ENCODE measurements at places on chromosomes 4 and X.

GRCh38 chr4:17639136-17639535 is 24.7 kb downstream of the MED28 start:
- DNase-seq, result no peak

GRCh38 chr4:5782829-5783476 is 72.0 kb downstream of the EVC start:
- no peak for DNase-seq

- no peak for DNase-seq
Measured at GRCh38 chrX:53438832-53439230, 4.7 kb upstream of the HSD17B10 start.

GRCh38 chrX:40054793-40055192 is 43.0 kb downstream of the BCOR start:
- DNase-seq, result no peak

GRCh38 chr4:85637778-85638177 is 162.8 kb downstream of the ARHGAP24 start:
- no peak for DNase-seq

DNA sequence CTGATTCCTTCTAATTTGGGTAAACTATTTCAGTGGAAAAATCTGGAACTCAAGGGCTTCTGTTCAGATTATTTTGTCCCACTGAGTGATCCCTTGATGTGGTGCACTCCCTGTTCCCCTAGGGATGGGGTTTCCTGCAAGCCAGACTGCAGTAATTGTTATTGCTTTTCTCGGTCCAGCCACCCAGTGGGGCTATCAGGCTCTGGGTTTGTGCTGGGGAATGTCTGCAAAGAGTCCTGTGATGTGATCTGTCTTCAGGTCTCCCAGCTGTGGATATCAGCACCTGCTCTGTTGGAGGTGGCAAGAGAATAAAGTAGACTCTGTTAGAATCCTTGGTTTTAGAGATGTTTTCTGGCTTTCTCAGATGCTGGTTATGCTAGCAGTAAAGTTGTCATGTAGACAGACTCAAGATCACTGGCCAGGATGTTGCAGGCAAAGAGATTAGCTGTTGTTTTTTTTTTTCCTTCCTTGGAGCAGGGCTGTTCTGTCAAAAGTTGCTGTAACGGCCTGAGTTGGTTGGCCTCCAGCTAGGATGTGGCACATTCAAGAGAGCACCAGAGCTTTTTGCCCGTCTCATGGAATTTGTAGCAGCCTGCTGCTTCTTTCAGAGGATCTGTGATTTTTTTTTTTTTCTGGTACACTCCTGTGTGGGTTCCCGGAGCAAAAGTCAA is 1314.0 kb downstream of the PCDH19 start:
- no peak for DNase-seq

DNA sequence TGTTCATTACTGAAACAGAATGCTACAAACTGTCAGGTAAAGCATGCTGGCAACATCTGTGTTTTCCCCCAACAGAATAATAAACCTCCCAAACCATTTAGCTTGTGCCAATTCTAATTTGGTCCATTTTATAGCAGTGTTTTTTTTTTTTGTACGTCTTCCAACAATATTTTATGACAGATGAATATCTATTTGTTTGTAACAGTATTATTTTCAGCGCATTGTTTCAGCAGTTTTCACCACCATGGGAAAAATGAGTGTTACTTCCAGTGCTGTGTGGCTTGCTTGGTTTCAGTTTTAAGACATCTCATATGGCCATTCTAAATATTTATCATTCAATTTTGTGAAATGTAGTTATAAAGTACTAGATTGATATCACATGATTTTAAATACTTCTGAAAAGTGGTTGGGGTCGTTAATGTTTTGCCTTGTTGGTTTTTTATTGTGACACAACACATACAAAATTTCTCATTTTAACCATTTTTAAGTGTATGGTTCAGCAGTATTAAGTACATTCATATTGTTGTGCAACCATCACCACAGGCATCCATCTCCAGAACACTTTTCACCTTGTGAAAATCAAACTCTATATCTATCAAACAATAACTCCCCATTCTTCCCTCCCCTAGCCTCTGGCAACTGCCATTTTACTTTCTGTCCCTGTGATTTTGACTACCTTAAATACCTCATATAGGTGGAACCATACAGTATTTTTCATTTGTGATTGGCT is 25.6 kb upstream of the TBC1D19 start:
- DNase-seq, result no peak

- DNase-seq, result no peak
Measured at GRCh38 chr4:76523593-76523992, 88.6 kb downstream of the SHROOM3 start.

- no peak for DNase-seq
Measured at GRCh38 chr4:158102904-158103303, 69.9 kb downstream of the GASK1B start.

DNA sequence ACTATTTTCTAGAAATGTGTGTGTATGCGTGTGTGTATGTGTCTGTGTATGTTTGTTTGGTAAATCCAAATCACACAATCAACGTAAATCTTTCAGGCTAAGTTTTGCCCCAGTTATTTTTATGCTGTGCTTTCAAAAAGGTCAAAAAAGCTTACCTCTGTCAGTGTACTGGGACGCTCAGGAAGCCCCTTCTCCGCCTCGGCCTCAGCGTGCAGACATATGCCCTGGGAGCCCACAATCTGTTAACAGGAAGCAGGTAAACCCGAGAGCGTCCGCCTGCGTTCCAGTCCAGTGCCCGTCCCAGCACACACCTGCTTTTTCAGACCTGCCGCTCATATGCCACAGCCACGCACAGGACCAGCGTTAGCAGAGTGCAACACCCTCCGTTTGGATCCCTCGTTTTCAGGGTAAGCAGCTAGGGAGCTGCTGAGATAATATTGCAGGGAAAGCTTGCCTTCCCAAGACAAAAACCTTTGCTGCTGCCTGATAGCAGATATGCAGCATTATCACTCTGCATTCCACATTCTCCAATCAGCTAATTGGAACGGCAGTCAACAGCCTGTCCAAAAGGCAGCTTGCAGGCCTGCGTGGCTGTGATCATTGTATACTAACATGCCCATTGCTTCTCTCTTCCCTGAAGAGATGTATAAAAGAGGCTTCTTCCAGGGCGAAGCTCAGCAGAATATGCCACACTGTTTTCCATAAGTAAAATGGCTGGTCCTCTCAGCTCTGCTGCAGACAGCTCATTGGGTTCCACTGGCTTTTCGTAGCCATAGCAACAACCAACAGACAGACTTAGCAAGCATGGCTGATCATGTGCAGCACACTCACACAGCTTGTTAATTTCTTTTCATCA is at the start of gene SORBS2:
SORBS2 (minus strand) TSS at position 686 of the 856 bp plus-strand sequence. CDS start 121,623 bp downstream, outside the sequence.
- DNase-seq, result no peak

DNA sequence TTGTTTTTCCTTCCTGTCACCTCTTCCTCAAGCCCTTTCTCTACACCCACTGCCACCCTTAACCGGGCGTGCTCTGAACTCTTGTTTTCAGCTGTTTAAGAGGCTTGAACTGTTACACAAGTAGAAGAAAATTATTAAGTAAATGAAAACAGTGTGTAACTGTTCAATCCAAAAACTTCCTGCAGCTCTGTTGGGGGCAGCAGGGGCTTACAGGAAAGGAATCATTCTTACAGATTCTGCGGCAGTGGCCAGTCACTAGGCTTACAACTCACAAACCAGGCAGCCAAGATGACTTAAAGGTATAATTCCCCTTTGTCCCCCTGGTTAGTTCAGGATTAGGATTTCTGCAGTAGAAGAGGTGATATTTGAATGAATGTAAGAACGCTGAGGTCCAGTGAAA is 70.2 kb upstream of the ETNPPL start:
- no peak for DNase-seq

DNA sequence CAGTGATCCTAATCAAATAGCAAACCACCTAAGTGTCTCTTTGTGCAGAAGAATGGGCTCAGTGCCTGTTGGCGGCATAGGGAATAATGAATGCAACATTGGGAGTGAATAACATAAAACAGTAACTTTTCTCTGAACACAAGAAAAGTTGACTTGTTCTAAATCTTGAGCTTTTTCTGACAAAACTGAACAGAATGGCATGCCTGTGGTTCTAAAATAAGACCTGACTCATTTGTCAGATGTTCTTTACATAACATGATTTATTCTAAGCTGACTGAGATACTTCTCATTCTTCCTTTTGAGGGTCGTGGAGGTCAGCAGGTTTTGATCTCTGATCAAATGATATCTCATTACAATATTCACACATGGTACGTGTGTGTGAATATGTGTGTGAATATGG is 165.4 kb upstream of the WDR1 start:
- no peak for DNase-seq

DNA sequence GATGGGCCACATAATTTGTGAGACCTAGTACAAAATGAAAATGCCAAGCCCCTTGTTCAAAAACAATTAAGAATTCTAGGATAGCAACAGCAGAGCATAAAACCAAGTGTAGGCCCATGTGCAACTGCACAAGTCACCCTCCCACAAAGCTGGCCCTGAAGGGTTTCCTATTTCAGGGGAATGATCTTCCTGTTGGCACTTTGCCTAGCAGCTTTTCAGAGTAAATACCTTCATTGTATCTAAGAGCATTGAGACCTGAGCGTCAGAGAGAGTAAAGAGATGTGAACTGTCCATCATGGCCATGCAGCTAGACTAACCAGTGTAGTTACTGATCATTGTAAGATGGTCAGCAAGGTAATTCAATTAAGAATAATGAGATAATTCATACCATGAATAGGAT is 113.6 kb downstream of the CNKSR2 start:
- DNase-seq, result no peak

DNA sequence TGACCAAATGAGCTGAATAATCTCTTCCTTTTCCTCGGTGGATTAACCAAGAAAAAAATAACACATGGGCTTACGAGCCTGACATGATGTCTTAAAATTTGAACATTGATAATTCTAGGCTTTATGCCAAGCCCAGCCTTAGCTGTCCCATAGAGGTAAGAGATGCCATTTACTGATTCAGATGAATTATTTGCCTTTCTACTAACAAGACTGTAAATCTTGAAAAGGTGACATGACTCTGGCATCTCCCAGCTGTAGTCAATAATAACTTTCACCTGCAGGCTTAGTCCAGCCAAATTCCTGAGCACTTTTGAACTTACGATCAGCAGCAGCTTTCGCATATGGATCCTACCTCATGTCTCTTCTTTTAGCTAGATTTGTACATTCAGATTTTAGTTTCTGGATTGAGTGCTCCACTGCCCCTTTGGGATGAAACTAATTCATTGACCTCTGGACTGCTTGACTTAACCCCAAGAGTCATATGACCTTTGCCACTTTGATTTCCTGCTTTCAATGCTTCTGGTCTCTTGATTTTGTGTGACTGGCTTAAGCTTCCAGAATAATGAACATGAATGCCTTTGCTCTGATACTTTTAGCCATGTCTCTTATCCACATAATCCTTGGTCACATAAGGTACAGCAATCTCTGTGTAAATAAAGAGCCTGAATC is 876.4 kb upstream of the SLIT2 start:
- no peak for DNase-seq

GRCh38 chrX:48695534-48695896 is 1.0 kb upstream of the SUV39H1 start:
- DNase-seq, result no peak

DNA sequence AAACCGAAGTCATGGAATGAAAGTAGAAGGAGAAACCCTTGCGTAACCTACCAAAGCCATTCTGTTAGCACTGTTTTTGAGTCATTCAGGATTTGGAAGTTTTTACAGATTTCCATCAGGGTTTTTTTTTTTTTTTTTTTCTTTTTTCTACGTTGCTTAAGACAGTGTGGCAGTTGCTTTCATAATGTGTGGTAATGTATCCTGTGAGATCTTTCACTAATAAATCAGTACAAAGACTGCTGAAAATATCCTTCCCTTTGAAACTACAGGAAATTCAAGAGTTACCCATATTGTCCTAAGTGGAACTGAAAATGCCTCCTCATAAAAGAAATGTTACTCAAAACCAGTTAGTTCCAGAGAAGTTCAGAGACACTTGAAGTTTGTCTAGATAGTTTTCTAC is 137.8 kb downstream of the RAPGEF2 start:
- DNase-seq, result no peak

DNA sequence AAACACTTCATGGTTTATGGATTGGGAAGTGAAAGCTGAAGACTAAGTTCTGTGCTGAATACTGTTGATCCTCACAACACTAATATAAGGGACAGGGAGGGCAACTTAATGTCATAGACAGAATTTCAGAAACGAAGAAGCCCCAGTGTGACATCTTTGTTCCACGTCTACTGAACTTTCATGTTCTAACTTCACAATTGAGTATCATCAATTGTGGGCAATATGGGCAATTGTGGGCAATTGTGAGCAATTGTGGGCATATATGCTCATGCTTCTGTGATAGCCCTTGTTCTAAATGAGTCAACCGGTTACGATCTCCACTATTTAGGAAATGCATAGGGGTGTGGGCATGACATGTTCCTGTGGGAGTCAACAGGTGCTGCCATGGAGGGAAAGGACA is 33.7 kb downstream of the CYBB start:
- DNase-seq, result no peak

DNA sequence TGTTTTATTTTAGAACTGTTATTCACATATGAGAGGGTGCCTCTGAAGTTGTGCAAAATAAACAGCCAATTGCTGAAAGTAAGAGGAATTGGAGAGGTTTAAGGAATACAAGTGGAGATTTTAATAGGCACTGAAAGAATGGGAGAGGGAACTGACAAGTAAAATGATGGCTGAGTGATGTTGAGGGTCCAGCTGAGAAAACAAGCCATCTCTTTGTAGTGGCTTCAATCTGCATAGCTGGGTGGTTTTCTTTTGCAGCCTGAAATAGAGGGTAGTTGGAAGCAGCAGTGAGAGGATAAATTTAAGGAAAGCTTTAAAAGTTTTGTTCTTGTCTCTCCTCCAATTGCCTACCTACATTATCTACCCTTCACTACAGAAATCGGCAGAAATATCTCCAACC is 106.7 kb upstream of the DGKK start:
- DNase-seq, result no peak

GRCh38 chr4:102036016-102036415 is 245.5 kb downstream of the BANK1 start:
- no peak for DNase-seq

DNA sequence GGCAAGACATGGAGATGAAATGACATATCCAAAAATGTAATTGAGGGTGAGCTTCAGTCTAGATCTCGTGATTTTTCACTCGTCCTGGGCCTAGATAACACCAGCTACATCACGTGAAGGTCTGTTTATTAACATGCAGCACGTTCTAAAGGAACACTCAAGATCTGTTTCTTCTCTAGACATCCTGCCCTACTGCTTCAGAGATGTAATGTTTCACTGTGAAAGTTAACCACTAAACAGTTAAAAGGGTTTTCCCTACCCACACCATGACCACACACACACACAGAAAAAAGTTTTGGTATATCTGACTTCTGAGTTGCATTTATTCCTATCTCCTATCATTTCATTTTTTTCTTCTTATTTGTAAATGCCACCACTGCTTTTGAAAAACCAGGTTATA is 52.3 kb upstream of the SMIM31 start:
- DNase-seq, result no peak

DNA sequence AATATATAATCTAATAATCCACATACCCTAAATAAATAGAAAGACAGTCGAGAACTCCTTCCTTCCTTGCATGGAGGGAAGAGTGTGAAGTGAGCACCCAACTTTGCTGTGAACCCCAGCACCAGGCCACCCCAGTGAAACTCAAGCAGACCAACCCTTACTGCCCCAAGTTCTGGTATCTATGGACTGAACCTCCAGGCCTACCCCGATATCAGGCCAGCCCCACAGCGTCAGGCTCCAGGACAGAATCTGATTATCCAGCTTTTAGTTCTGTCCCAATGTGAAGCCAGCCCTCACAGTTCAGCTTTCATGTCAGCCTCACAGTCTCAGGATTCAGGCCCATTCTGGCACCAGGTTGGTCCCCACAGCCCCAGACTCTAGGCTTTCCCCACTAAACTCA is 1617.2 kb upstream of the AGA start:
- DNase-seq, result no peak
